Activated CD8-positive, alpha-beta memory T cell treated with anti-CD3 and anti-CD28 coated beads for 48 hours (primary cell): ENCODE measurements at places on chromosomes 3 and 15.

- DNase-seq = no peak
These were observed 101.2 kb upstream of the TSC22D2 start for GRCh38 chr3:150306906-150307305.

- DNase-seq = no peak
These were observed 30.9 kb downstream of the CCNL1 start for GRCh38 chr3:157128771-157129681.

GRCh38 chr3:160773722-160774121, 17.7 kb downstream of the PPM1L start:
- DNase-seq = no peak

DNA sequence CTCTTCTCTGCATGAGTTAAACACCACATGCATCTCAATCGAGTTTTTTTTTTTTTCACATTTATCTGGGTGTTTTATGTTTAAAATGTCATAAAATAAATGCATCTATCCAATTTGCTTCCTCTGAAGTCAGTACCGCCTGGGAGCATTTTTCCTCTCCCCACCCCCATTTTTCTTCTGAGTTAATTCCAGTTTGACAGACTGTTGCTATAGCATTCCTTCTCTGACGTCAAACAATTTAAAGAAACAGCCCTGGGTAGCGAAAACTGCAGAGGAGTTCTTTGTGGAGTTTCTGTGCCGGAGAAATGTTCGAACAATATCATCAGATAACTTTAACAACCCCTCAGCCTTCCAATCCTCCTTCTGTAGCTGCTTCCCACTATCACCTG, 900 bp upstream of the GNB4 start:
- DNase-seq = no peak

- no peak for DNase-seq
These were observed 107.8 kb upstream of the CNTN3 start for GRCh38 chr3:74722211-74722610.

GRCh38 chr3:190558796-190559195, 44.9 kb downstream of the IL1RAP start:
- DNase-seq = no peak

DNA sequence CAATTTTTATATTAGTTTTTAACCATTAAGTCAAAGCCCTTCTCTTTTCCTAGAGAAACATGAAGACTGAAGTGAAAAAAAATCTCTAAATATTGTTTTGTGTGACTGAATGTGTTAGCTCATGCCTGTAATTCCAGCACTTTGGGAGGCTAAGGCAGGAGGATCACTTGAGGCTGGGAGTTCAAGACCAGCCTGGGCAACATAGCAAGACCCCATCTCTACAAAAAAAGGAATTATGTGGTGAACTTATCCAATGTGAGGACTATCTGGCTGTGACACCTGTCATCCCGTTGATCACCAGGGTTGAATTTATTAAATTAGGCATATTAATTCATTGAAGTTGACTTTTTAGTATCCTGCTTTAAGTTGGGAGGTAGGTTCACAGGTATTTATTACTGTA, 13.0 kb downstream of the SMC4 start:
- DNase-seq = no peak

- no peak for DNase-seq
These were observed 16.6 kb downstream of the CCDC33 start for GRCh38 chr15:74252721-74253120.

DNA sequence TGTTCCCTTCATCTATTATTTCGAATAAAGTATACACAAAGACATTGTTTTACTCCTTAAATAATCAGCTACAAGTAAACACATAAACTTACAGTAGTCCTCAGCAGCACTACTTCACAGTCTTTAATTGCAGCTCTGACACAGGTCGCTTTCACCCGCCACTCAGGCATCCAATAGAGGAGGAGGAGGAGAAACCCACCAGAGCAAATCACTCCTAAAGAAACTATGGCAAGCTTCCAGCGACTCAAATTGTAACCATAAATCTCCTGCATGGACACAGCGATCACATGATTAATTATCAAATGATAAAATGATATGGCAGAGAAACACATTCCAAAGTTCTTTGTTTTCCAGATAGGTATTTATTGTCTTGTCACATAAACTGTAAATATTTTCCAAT, 26.2 kb downstream of the ATP13A3 start:
- no peak for DNase-seq

GRCh38 chr3:193230610-193231009, 10.4 kb upstream of the PLAAT1 start:
- no peak for DNase-seq
